Caki2 (cell line): ENCODE measurements at places on chromosomes 6 and 20.

GRCh38 chr6:131651782-131652181 lies 14.7 kb downstream of the ENPP3 start:
- no peak for DNase-seq

DNA sequence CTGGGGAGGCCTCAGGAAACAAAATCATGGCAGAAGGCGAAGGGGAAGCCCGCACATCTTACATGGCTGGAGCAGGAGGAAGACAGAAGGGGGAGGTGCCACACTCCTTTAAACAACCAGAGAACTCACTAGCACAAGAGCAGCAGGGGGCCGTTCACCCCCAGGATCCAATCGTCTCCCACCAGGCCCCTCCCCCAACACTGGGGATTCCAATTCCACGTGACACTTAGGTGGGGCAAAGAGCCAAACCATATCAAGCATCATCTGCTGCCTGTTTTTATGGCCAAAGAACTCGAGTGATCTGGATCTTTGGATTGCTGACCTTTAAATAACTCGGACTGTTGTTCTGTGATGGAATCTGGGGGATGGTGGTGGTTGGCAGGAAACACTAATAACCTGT lies 28.0 kb downstream of the PNLDC1 start:
- no peak for DNase-seq

DNA sequence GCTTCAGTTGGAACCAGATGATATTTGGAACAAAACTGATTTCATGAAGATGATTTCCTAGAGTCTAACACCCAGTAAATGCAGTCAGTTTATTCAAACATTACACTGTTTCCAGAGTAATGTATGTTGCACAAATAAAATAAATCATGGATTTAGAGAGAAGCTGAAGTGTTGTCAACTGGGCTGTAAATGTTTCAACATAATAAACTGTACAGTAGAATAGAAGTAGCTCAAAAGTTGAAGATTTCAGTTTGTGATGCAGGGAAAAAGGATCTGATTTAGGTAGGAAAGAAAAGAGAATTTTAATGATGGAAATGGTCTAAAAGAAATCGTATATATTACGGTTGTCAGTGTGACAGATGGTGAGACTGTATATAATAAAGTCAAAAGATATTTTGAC lies 985.2 kb downstream of the EYS start:
- no peak for DNase-seq

- peak; percentile 61 for DNase-seq
Observed at GRCh38 chr20:62929051-62929538, 2.8 kb upstream of the DIDO1 start.
